ENCODE measurements at places on chromosomes 16 and 17.
A peak's percentile ranks its signal among the peaks of the same experiment; 100 is the strongest.

DNA sequence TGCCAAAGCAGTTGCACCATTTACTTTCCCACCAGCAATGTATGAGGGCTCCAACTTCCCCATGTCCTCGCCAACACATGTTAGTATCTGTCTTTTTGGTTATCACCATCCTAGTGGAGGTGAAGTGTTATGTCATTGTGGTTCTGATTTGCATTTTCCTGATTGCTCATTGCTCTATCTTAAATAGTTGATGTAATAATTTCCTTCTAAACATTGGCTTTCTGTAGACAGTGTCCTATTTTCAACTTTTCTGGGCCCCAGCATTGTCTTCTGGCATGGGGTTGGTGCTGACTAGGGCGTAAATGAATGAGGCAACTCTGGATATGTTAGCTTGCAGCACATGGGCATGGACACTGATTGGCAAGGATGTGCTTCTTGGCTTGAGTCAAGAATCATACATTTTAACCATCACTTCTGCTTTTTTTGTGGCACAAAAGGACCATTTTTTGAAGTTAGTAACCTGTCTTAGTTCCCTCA, 25.1 kb downstream of the PLCG2 start:
- DNase-seq, result no peak

- DNase-seq, result no peak
Measured at GRCh38 chr16:87939562-87940423, 3.5 kb upstream of the CA5A start.

- DNase-seq, result no peak
Measured at GRCh38 chr16:20628213-20628612, 52.0 kb upstream of the ACSM2B start.

DNA sequence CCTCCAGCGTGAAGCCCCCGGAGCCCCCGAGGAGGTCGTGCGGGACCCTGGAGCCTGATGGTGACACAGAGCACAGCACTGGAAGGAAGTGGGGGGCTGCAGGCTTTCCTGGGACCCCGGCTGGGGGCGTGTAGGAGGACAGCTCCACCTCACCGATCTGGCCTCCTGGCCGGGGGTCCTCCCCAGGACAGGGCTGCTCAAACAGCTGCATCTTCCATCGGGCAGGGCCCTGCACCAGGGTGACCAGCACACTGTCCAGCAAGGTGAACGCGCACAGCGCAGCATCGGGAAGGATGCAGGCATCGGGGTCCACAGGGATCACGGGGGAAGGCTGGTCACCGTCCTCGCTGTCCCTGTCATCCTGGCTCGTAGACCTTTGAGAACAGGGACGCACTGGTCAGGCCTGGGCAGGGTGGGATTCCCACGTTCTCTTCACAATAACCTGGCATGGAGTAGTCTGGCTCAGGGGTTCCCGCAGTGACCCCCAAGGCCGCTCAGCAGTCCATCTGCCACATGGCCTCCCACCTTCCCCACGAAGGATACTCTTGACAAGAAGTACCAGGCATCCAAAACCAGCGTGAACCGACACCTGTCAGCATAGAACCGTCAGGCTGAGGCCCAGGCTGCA, 1.2 kb downstream of the FAAP100 start:
- peak; percentile 9 for DNase-seq

- DNase-seq, result peak; percentile 83
Measured at GRCh38 chr17:7336240-7337175, at the start of gene ACAP1. Gene ACAP1, plus strand, starts transcription at chr17:7336529. Its CDS starts 206 bp downstream, at chr17:7336735.

DNA sequence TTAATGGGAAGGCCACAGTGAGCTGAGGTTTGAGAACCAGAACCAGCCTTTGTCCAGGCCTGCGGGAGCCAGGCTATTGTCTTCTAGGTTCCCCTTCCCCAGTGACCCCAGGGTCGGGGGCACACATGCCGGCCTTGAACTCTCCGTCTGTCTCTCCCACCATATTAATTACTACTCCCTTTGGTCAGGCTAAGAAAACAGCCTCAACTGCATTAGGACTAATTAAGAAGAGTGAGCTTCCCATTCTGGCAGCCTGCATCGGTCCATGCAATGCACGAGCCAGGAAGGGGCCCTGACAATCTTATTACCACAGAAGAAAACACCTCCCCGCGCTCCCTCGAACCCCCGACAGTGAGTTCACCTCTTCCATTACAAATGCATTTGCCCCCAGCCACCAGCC, 380.2 kb upstream of the ZFHX3 start:
- no peak for DNase-seq

GRCh38 chr16:50925758-50926357, 184.0 kb downstream of the CYLD start:
- DNase-seq, result no peak

DNA sequence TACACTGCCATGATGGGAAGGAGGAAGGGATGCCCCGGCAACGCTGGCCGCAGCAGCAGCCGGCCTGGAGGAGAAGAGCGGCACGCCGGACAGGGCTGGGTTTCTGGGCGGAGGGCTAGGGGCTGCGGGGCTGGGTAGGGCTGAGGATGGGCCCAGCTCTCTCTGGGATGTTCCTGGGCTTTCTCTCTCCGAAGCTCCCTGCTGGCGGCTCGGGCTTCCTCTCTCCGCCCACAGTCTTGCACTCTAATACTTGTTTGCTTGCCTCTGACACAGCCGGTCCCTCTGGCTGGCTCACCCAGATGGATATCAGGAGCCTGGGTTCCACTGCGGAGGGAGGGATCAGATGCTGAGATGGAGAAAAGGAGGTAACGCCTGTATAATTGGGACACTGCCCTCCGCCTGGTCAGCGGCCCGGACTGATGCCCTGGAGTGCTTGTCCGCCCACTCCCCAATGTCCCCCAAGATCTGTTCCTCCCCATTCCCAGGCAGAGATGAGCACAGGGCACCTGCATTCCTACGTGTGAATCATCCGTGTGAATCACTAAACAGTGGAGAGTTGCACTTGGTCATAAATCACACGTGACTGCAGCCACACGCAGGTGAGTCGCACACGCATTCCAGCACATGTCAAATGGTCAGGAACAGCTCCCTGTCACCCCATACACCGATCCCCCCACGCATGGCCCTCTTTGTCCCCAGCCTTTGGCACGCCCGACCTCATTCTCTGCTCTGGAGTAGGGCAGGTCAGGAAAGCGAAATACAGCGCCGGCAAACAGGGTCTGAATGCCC, at the start of gene ALOXE3:
TSS of gene ALOXE3 (minus strand) at position 535 of the 789 bp plus-strand sequence. CDS start at position 11, 524 bp downstream.
- DNase-seq, result no peak

Data from activated naive CD4-positive, alpha-beta T cell treated with anti-CD3 and anti-CD28 coated beads, Interleukin-2, amount 50 U/mL, for 16 hours (primary cell).